ENCODE measurements at places on chromosomes 11 and 22.

DNA sequence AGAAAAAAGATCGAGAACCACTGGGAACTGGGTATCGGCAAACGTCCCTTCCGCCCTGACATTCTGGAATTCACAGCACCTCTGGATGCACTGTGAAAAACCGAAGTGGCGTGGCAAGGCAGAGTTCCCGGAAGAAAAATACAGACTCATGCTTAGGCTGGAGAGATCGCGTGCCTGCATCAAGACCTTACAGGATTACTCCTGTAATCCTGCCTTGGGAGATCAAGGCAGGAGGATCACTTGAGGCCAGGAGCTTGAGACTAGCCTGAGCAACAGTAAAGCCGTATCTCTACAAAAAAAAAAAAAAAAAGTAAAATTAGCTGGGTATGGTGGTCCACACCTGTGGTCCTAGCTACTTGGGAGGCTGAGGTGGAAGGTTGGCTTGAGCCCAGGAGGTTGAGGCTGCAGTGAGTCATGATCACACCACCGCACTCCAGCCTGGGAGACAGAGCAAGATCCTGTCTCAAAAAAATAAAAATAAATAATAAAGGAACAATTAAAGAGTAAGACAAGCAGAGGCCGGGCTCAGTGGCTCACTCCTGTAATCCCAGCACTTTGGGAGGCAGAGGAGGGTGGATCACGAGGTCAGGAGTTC is 19.9 kb upstream of the TEF start:
- DNase-seq: no peak

DNA sequence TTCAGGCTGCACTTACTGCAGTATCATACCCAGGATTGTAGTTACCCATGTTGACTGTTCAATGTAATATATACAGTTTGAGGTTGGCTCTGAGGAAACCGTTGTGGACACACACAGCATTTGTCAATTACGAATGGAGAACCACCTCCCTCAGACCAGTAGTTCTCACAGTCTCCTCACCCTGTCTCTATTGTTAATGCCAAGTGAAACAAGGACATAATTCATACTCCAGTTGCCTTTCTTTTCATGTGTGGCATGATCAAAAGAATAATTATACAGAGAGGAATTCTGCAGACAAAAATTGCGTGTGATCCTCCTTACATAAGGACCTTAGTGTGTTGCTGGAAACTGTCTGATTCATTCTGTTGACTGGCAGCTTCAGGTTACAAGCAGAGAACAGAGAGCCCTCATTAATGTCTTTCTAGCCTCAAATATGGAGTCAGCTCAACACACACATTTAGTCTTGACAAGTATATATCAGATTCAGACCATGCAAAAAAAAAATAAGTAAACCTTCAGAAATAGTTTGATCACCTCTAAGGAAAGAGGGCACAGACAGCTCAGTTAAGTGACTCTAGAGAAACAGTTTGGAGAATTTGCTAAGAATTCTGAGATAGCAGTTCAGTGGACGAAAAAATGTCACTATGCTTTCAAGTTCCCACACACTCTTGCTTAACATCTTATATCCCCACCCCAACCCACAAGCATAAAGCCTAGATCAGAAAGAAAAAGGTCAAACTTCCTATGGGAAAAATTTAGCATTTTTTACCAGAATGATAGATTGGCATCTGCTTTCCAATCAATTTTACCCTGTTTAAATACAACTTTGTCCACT is 96.1 kb downstream of the MAML2 start:
- no peak for DNase-seq

GRCh38 chr11:44307340-44308099 is 2.4 kb downstream of the ALX4 start:
- no peak for DNase-seq

DNA sequence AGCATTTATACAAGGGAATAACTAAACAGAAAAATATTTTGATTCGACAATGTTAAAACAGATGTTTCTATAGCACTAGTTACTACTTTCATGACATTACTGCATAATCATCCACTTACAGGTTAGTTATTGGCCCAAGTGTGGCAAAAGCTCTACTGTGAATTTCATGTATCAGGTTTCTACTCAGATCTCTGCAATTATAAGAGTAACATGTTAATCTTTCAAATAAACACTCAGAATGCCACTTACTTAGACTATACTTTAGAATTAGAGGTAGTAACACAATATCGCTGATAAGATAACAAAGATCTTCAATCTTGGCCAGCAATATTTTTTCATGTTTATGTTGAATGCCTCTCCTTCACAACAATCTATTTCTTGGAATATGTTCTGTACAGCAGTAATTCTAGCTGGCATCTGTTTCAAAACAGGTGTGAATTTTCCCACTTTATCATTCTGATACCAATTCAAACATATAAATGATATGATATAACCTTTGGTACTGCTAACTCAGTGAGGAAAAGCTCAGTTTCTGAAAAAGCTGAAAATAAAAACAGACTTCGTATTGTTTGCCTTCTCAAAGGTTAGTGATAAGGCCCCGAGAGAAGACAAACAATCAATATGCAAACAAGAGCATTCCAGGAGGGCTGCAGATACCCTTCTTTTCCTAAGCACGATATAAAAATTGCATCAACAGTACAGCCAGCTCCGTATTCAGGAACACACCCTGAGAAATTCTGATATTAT is 11.0 kb upstream of the CCDC34 start:
- DNase-seq: no peak

- DNase-seq: no peak
Measured at GRCh38 chr11:105219269-105219668, 79.7 kb upstream of the CARD18 start.

GRCh38 chr22:19478045-19478900 is 720 bp downstream of the UFD1 start:
- no peak for DNase-seq
